ENCODE measurements at places on chromosomes 2 and 18.

DNA sequence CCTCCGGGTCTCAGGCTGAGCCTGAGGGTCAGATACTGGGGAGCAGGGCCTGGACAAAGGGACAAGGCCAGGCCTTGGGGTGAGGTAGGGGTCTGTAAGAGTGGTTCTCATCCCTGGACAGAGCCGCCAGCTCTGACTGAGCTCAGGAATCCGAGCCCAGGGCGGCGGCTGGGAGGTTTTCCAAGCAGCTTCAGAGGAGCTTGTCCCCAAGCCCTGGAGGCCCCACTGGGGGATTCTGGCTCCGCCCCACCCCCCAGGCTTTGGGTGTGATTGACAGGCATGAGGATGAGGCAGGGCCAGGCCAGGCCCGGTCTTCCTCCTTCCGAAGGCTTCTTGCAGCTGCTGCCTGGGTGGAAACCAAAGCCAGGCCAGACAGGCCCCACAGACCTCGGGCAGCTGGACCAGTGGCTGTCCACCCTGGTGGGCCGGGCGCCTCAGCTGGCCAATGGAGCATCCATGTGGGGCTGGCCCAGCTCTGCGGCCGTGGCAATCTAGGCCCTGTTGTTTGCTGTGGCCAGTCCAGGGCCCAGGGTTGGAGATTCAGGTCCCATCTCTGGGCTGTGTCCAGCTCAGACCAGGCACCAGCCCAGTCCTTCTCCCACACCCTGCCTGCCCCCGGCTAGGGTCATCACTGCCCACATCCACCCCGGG is 23.1 kb upstream of the GPC1 start:
- DNase-seq, result no peak

DNA sequence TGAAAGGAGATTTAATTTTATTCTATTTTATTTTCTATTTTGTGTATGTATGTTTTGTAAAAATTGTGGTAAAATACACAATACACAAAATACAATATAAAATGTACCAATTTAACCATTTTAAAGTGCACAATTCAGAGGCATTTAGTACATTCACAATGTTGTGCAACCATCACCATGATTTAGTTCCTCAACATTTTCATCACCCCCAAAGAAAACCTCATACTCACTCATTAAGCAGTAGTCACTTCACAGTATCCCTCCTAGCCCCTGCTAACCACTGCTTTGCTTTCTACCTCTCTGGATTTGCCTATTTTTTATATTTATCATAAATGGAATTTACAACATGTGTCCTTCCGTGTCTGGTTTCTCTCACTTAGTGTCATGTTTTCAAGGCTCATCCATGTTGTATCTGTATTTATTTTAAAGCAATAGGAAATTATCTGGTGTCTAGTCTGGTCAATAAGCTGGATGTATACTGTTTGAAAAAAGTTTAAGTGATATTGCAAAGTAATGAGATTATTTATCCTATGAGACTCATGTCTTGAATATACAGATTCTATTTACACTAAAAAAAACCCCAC is 77.9 kb upstream of the GLS start:
- DNase-seq, result no peak

DNA sequence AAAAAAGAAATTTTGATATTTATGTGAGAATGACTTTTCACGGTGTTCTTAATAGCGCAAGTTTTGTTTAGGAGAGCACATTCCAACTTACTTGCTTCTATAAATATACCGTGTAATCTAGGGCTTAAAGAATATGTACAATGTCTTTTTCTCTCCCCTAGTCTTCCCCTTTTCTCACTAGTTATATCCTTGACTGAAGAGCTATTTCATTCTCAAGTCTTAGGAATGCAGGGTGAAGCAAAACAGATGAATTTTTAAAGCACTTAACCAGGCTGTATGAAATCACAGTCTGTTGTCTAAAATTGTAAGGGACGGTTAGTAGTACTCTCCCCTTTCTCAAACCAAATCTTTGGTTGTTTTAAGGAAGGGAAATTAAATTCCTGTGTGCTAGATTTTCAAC is 29.6 kb upstream of the SLC30A6 start:
- DNase-seq, result no peak

- DNase-seq, result no peak
These were observed 146.5 kb downstream of the CABLES1 start for GRCh38 chr18:23281626-23282436.

DNA sequence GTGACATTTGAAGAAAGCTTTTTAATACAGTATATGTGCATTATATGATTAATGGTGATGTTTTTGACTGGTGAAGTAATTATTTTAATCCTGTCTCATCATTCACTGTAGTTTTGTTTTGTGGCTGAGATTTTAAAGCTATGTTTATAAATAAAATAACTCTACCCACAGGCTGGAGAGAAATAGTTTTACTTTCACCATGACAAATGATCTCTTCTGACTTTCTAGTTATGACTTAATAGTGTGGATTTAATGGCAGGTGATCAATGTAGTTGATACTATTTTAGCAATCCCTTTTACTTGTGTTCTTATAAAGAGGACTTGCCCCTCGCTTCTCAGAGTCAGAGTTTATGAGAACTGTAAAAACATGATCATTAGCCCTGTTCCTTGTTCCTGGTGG is 289.5 kb upstream of the SIX3 start:
- no peak for DNase-seq

DNA sequence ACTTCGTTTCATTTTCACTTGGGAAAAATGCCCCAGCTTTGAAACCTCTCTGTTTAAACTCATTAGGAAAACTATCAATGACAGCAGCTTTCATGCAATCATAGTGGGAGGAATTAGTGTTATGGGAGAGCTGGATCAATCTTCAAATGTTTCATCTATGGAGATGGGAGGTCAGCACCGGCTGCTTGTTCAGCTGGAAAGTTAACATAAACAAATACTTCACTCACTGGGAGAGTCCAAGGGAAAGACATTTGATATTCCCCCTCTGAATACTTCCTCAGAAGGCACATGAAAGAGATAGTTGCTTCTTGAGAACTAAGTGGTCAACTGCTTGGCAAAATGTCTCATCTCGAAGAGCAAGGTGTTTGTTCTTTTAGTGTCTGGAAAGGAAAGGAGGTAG is 7.3 kb downstream of the LYPD1 start:
- DNase-seq, result no peak
